ENCODE measurements at places on chromosomes 5 and 9.

GRCh38 chr5:39201781-39202596 is 17.4 kb downstream of the FYB1 start:
- DNase-seq = no peak

GRCh38 chr9:90684106-90684505 is 41.5 kb upstream of the DIRAS2 start:
- no peak for DNase-seq

GRCh38 chr9:114083666-114084065 is 5.6 kb upstream of the AMBP start:
- DNase-seq = no peak

DNA sequence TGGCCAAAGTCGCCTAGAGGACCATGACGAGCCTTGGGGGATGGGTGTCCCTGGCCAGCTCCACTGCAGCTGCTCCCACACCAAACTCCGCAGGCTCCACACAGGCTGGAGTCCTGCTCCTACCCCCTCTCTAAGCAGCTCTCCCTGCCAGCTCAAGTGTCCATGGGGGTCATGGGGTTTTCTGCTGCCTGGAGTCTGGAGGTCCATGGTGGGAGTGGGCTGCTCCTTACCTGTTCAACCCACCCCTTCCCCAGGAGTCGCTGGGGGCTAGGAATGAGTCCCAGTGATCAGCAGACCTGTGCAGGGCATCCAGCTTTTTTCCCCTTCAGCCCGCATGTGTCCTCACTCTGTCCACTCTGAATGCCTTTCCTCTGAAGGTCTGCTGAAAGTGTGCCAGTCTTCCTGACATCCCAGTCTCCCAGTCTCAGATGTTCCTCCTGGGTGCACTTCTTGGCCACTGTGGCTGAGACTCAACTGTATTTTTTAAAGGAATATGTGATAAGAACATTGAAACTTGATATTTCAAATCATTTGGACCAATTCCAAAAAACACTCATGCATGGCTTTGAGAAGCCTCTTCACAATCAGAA is 261.3 kb upstream of the ANKH start:
- no peak for DNase-seq

DNA sequence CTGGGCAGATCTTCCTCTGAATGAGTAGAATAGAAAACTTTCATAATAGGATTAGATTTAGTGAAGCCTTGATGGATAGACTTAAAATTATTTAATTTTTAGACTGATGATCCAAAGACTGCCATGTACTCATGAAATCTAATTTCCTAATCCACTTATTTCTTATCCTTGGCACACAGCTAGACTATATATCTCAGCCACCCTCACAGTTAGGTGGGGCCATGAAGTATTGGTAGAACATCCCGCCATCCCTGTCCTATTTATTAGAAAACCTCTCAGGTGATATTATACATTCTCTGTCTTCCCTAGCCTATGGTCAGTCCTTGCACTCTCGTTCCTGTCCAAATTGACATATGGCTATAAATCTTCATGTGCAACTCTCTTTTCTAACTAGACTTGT is 110.9 kb downstream of the FAM170A start:
- no peak for DNase-seq

All from hematopoietic multipotent progenitor cell treated with erythropoietin and hydrocortisone succinate and interleukin-3 and kit ligand, for 8 days (in vitro differentiated cells).